ENCODE measurements at places on chromosomes 4 and X.

GRCh38 chr4:132387060-132387459 lies 762.0 kb upstream of the PCDH10 start:
- no peak for DNase-seq

DNA sequence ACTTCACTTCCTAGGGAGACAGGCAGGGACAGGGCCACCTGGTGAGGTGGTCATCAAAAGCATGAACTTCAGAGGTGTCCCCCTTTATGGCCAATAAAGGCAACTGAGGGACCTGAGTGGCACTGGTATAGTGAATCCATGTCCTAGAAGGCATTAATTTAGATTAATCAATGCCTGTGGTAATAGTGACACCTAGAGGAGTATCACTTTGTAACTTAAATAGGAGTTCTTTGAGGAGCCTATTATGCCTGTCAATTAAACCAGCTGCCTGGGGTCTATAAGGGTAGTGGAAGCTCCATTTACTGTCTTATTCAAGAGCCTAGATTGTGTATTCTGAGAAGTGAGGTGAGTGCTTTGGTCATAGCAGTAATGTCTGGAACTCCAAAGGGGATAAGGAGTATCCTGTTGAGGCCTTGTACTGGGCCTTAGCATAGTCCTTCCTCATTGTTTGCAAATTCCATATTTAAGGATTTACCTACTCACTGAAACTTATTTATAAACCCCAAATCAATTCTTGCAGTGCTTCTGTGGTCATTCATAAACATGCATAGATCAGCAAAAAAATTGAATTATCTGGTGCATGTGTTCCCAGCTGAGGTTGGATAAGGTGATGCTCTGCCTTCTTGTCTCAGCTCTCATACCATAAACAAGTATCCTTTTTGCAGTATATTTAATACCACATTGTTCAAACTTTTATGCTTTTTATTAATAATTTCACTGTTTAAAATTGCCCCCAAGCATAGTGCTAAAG lies 213.8 kb upstream of the RADX start:
- no peak for DNase-seq

GRCh38 chr4:153294631-153295030 lies 49.9 kb upstream of the MND1 start:
- DNase-seq = no peak

GRCh38 chrX:1076871-1077651 lies 135.4 kb downstream of the CRLF2 start:
- no peak for DNase-seq

DNA sequence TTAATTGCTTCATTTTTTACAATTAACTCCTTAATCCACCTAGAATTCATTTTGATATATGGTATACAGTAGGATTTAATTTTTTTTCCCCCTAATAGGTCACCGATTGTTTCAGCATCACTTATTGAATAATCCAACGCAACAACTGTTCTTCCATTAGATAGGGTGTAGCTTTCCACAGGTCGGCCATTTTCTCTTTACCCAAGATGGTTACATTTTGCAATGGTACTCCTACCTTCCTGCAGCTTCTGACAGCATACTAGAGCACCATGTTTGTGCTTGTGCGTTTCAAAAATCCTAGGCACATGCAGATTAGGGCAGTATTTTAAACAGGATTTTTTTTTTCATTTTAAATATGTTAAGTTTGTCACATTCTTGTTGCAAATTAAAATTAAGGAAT lies 2.3 kb downstream of the LINC00632 start:
- DNase-seq = no peak

GRCh38 chr4:109334129-109335105 lies 32.0 kb upstream of the COL25A1 start:
- DNase-seq = no peak

DNA sequence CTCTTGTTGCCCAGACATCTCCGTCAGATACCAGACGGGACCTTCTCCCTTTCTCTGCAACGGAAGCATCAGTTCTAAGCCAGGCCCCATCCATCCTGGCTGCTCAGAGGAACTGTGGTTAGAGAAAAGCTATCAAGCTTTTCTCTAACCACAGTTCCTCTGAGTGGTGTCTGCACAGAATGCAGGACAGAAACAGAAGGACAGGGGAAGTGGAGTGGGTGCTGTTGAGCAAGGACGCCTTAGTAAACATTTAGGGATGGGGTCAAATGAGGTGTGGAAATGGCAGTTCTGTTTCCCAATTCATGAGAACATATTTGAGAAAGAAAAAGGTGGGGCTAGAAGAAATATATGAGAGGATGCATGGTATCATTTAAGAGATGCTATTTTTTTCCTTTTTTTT lies 283.8 kb downstream of the CRLF2 start:
- no peak for DNase-seq

GRCh38 chr4:7868892-7869471 lies 70.7 kb downstream of the AFAP1 start:
- no peak for DNase-seq

DNA sequence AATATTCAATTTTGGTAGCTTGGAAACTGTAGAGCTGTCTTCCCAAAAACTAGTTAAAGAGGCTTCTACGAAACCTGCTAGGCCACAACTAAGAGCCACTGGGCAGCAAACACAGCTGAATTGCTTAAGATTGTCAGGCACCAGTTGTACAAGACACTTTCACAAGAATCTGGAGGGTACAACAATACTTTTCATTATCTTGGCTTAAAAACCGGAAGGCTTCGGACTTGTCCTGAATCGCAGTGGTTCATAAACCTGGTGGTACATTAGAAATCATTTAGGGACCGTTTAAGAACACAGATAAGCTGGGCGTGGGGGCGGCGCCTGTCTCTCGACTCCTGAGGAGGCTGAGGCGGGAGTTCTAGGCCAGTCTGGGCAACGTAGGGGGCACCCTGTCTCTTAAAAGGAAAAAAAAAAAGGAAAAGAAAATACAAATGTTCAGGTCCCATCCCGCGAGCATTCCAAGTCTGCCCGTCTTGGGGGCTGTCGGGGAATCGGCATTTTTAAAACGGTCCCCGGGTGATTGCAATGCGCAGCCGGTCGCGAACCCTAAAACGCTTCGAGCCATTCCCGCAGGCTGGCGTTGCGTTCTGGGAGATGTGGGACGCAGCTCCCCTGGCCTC lies 763 bp downstream of the PYURF start:
- peak; percentile 14 for DNase-seq

- peak; percentile 18 for DNase-seq
These were observed 469 bp downstream of the IRS4 start for GRCh38 chrX:108735679-108736508.

DNA sequence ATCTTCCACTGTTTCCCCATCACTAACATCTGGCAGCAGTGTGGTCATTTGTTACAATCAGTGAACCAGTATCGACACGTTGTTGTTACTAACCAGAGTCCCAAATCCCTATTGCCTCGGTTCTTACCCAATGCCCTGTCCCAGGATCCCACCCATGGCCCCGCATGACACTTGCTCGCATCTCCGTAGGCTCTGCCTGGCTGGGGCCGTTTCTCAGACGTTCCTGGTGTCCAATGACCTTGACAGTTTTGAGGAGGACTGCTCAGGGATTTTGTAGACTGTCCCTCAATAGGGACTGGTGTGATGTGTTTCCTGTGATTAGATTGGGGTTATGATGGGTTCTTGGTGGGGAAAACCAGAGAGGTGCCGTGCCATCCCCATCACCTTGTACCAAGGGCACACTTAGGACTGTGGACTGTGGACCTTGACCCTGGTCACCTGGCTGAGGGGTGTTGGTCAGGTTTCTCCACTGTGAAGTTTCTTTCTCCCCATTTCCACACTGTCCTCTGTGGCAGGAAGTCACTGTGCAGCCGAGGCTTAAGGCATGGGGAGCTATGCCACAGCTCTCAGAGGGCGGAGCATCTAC lies 108.4 kb downstream of the ADRA2C start:
- DNase-seq = no peak

DNA sequence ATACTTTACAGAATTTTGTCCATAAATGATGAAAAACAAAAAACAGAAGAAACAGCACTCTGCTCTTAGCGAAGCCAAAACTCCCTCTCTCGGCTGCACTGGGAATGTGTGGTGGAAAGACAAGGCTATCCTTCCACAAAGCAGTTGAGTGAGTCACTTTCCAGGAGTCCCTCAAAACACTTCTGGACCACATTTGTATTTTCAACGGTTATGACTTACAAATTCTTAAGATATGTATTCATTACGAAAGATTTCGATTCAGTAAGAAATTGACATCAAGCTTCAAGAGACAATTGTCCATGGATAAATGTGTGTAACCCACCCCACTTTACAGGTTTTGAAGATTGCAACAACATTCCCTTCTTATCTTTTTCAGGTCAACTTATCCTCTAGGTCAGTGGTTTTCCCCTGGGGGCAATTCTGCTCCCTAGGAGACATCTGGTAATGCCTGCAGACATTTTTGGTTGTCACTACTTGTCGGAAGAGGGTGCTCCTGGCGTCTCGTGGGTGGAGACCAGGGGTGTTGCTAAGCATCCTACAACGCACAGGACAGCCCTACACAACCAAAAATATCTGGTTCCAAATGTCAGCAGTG lies 66.7 kb upstream of the MTNR1A start:
- DNase-seq = no peak

GRCh38 chr4:100954046-100954445 lies 393.3 kb downstream of the PPP3CA start:
- DNase-seq = no peak

DNA sequence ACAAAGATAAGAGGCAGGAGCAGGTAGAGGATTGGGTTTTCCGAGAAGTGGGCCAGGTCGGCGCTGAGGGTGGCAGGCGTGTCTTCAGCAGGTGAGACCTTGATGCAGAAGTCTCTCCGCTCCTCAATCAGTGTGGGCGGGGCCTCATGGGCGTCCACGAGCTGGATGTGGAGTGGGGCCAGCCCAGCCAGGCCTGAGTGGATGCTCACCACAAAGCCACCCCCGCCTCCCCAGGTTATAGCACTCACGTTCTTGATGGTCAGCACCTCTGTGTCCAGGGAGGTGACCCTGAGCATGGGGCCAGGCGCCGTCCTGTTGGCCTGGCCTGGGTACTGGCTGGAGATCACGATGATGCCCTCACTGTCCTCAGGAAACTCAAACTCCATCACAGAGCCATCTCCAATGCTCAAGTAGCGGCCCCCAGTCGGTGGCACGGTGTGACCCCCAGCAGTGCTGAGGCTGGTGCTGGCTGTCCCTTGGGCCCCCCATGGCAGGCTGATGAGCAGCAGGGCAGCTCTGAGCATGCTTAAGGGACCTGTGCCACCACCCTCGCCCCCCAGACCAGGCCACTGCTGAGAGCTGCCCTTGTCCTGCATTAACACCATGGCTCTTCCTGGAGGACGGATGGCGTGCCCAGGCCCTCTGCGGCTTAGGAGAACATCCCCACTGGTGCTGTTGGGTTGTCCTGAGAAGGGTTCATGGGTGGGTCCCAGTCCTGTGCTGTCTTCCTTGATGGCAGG lies 1.9 kb downstream of the SLC10A3 start:
- no peak for DNase-seq

DNA sequence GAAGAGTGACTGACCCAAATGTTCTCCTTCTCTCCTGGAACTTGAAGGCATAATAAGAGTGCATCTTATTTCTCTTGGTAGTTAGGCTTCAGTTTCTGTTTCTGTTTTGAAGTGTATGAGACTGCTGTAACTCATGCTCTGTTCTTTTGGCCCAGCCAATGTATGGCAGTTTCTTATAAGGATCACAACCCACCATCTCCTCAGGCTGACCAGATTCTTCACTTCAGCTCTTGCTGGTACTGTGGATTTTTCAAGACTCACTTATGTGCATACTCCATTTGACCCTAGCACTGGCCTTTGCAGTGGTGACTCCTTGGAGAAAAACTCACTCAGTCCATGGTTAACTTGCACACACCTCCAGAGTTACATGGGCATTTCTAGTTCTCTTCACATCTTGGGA lies 9.6 kb upstream of the YTHDC1 start:
- no peak for DNase-seq
